ENCODE measurements at places on chromosomes 7 and 10.

- no peak for DNase-seq
Observed at GRCh38 chr10:27241010-27241651, 534 bp upstream of the ACBD5 start.

DNA sequence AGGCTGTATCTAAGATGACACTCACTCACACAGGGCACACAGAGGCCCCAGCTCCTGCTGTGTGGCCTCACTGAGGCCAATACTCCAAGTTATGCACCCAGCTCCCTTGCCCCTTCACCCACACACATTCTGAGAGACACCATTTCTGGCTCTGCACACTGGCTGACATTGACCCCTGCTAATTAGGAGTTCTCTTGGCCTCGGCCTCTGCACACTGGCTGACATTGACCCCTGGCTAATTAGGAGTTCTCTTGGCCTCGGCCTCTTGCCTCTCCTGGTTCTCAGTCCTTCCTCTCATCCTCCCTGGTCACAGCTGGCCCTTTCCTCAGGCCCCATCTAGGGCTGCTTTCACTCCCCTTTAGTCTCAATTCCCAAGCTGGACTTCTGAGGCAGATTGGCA is 97.3 kb downstream of the GRID1 start:
- DNase-seq, result no peak

GRCh38 chr7:138519061-138519798 is 59.2 kb downstream of the TRIM24 start:
- DNase-seq, result no peak

DNA sequence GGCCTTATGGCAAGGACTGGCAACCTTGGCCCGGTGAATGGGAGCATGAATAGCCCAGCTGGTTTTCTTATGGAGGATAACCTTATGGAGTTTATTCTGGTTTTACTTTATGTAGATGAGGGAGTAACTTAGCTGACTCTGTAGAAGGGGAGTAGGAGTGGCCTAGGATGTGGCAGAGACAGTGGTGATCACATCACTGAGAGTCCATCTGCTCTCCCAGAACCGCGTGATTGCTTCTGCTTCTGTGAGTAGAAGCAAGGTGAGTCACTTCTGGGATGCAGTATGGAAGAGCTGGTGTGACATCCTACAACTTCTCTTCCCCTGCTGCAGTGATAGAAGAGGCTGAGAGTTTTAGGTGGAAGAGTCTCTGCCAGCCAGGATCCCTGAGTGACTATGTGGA is 129.2 kb downstream of the RPS24 start:
- no peak for DNase-seq

GRCh38 chr7:139783647-139784385 is 6.0 kb upstream of the HIPK2 start:
- no peak for DNase-seq

GRCh38 chr7:69633122-69633831 is 35.0 kb downstream of the AUTS2 start:
- DNase-seq, result no peak

GRCh38 chr7:116417593-116418345 is 81.8 kb upstream of the CAV2 start:
- DNase-seq, result no peak

- DNase-seq, result no peak
Observed at GRCh38 chr10:132699411-132700155, 86.4 kb downstream of the NKX6-2 start.

- no peak for DNase-seq
Observed at GRCh38 chr10:86357041-86357440, 9.6 kb downstream of the GRID1 start.

- DNase-seq, result no peak
Observed at GRCh38 chr10:86105640-86106039, 261.0 kb downstream of the GRID1 start.

- DNase-seq, result no peak
Observed at GRCh38 chr10:27611236-27611635, 107.1 kb downstream of the RAB18 start.

DNA sequence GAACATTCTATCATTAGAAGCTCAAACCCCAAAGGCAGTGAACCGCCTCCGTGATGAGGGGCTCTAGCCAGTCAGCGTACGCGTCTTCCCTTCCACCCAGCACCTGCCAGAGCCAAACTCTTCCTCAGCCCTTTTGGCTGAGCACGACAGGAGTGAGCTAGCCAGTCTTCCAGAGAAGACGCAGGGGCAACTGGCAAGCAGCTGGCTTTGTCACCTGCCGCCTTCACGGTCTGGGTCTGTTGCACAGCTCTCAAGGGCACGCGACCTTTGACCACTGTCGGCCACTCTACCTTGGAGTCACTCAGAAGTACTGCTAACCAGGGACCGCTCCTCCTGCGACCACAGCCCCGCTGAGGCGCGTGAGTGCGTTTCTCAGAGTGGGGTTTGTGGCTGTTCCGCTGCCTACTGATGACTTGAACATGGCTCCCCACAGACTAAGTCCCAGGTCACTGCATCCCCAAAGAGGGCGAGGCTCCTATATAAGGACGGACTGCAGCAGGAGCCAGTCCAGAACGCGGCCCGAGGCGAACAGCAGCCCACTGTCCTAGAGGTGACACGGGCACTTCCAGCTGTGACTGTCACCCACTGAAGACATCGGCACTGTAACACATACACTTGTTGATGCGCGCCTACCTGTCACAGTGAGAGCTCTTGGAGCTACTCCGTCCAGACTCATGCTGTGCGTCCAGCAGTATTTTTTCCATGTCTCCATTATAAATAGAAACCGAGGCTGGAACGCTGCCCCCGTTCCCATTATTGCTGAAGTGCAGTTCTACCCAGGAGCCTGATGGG is 8.4 kb downstream of the BNIP3 start:
- DNase-seq, result no peak

DNA sequence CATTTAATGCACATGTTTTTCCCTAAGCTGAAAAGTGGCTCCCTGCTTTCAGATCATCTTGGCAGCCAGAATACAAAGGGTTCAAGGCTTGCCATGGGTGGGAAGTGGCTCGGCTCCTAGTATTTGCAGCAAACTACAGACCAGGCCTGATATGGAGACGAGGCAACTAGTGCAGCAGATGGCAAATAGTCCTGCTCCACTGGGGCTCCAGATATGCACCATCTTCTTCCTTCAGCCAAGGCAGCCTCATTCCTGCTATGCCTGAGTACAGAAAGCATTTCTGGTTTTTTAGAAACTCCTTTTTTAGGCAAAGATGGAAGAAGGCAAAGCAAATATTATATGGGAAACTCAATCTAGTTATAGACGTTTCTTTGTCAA is 23.9 kb downstream of the LRRC4 start:
- no peak for DNase-seq

DNA sequence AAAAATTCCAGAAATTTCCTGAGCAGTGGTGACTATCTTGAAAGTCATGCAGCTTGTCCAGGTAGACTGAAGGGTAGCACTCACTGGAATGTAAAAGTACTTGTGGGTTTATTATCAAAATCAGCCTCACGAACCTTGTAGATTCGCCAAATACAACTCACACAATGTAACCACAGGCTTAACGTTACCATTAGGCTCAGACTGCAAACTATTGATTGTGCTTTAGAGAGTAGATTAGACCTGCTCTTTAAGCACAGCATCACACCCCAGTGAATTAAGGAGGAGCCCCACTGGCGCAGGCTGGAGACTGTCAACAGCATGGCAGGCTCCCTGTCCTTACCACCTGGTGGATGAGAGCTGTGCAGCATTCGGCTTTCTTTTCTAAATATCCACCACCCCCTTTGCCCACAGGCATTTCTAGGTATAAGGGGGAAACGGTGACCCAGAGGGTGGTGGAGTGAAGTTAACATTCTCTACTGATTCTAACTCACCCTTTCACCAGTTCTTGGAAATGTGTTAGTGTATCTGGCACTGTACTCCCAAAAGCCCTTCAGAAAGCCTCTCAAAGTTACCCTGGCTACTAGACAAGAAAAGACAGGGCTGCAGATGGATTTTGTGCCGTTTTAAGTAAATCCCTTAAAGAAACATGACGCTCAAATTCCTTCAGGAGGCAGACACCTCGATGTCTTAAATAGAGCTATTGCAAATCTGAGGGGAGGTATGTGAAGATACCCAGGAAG is 56.6 kb downstream of the GSDME start:
- DNase-seq, result no peak

GRCh38 chr10:125096371-125096770 is 64.0 kb downstream of the CTBP2 start:
- no peak for DNase-seq

- DNase-seq, result no peak
Observed at GRCh38 chr7:137790828-137791227, 55.9 kb downstream of the DGKI start.

DNA sequence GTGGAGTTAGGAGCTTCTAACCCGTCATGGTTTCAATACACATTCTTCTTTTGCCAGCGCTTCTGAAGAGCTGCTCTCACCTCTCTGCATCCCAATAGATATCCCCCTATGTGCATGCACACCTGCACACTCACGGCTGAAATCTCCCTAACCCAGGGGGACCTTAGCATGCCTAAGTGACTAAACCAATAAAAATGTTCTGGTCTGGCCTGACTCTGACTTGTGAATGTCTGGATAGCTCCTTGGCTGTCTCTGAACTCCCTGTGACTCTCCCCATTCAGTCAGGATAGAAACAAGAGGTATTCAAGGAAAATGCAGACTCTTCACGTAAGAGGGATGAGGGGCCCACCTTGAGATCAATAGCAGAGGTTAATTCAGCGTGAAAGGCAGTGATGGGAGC is 22.4 kb downstream of the PRSS2 start:
- no peak for DNase-seq

- no peak for DNase-seq
Observed at GRCh38 chr7:138898255-138898654, 82.9 kb downstream of the KIAA1549 start.

- DNase-seq, result no peak
Observed at GRCh38 chr7:2632733-2633537, 1.1 kb downstream of the TTYH3 start.

DNA sequence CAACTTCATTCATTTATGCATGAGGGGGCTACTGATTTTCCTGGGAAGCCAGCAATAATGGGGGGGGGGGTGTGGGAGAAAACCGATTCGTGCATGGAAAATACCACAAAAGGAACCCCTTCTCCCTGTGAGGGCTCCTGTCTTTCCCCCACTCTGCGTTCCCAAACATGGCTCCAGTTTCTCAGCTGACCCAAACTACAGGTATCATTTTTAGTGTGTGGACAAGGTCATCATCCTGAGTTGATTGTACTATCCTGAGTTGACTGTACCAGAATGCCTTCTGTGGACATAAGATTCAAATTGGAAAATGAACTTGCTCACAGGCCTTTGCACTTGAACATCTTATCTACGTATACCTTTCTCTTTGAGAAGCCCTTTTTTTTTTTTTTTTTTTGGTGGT is 49.9 kb downstream of the ZRANB1 start:
- DNase-seq, result no peak
